ENCODE measurements at places on chromosomes 2 and 18.

DNA sequence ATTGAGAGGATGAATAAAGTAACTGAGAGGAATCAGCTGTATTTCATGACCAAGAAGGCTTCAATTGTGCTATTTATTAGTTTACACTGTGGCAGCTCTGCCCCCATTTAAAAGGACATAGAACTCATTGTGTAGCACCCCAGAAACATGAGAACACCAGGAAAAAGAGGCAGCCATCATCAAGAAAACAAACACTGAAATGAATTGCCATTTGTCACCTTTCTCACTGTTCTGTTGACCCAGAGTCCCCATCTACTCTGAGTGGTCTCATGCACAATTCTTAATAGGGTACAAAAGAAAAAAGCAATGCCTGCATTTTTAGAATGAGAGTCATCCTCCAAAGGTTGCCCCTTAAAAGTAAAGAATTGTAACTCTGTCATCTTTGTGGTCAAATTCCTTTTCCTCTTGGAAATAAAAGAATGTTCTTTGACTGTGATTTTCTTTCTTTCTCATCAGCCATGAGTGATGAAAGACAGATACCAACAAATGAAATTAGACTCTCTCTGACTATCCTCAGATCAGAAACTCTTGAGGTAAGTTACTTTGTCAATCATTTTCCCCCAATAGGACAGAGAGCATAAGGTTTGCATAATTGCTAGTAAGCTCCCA, 1941.9 kb upstream of the PIK3C3 start:
- DNase-seq: no peak

GRCh38 chr18:23784832-23785245, 95.6 kb downstream of the LAMA3 start:
- DNase-seq: no peak

DNA sequence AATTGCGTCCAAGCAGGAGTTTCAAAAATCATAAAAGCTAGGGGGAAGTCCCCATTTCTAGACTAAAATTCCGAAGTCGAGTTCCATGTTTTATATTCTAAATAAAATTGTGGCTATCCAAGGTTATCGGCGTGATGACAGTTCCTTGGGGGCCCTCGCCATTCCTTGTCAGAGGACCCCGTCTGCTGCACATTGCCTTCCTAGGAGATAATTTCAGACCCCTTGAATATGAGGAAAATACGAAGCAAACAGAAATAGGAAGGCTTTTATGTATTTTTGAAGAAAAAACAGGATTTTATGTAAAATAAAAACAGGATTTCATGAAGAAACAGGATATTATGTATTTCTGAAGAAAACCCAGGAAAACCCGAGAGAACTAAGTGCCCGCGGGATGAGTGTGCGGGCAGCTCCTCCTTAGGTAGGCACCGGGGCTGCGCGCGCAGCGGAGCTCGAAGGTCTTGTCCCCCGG, 465 bp upstream of the PLEKHA3 start:
- no peak for DNase-seq

DNA sequence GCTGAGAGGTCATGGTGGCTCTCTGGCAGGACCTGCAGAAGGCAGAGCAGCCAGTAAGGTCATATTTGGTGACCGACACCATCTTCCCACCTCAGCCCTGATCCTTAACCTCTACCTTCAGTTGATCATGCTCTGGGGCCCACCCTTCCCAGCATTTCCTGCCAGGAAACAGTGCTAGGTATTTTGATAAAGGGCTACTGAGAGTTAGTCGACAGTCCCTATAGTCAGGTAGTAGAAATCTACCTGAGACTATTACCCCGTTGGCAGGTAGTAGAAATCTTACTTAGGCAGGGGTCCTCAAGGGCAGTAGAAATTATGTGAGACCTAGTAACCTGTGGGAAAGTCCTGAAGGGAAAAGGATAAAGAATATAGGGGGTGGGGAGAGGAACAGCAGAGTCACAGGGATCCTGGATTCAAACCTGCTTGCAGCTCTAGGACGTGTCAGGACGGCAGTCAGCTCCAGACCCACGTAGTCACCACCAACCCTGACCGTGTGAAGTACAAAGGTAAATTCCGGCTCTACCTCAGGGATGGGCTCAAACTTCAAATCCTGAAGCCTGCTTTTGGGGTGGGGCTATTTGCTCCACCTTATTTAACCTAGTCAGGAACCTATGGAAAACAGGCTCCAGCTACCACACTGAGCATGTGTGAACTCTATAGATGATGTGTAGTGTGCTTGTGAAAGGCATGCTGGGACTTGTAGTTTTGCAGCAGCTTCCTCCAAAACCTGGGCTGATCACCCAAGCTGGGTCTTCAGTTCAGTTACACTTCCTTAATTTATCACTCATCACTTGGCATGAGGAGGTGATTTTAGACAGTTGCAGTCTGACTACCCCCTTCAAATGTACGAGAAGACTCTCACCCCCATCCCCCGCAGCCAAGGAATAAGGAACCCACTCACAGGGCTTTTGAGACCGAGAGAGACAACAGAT, at the start of gene DQX1:
DQX1 (minus strand) TSS at position 515 of the 932 bp plus-strand sequence; CDS start at position 13, 502 bp downstream.
- peak; percentile 78 for DNase-seq

- DNase-seq: no peak
Observed at GRCh38 chr18:8242151-8242696, 367.0 kb upstream of the RAB12 start.

DNA sequence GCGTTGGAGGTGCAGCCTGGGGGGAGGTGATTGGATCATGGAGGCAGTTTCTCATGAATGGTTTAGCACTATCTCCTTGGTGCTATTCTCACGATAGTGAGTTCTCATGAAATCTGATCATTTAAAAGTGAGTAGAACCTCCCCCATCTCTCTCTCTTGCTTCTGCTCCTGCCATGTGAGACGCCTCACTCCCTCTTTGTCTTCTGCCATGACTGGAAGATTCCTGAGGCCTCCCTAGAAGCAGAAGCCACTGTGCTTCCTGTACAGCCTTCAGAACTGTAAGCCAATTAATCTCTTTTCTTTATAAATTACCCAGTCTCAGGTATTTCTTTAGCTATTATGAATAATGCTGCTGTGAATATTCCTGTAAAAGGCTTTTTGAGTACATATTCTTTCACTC, 52.9 kb downstream of the SERPINB7 start:
- DNase-seq: no peak

- DNase-seq: no peak
Observed at GRCh38 chr2:213036836-213037235, 114.6 kb downstream of the IKZF2 start.

- no peak for DNase-seq
Observed at GRCh38 chr2:26052740-26053139, 18.9 kb downstream of the RAB10 start.

DNA sequence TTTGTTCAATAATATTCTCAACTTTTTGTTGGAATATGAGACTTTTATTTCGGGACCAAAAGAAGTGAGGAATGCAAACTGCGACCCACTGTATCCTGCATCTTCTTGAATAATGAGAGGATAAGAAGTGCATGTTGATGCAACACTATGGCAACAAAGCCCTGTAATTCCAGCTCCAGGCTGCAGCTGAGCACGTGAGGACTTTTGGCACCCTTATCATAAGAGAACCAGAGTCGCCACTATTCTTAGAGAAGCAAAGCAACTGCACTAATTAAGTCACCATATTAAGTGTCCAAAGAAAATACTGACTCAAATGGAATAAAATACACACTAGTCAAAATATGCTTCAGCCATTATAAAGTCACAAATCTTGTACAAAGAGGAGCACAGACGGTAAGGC, 65.8 kb downstream of the FAM210A start:
- no peak for DNase-seq

- peak; percentile 58 for DNase-seq
Observed at GRCh38 chr18:62784338-62784965, 69.1 kb downstream of the PHLPP1 start.

GRCh38 chr2:150387586-150388288, 99.7 kb downstream of the RND3 start:
- DNase-seq: no peak

GRCh38 chr2:32168513-32168912, 2.8 kb downstream of the SLC30A6 start:
- DNase-seq: no peak

DNA sequence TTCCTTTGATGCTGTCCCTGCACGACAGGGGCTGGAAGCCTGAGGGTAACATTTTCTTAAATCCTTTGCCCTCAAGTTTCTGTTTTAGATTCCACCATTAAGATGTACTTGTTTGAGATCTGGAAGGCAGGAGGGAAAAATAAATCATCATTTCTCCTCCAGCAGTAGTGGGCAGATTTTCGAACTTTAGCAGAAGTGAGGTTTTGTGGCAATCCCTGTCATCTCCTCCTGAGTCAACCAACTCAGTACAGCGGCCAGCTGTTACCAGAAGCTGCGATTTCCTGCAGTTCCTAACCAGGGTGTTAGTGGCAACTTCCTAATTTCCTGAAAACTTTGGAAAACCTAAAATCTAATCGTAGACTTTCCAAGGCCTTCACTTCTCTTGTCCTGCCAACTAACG, 517.2 kb upstream of the ACVR2A start:
- no peak for DNase-seq

- no peak for DNase-seq
Observed at GRCh38 chr2:97747716-97748115, 34.3 kb downstream of the ZAP70 start.

GRCh38 chr2:74789271-74789670, 44.7 kb upstream of the HK2 start:
- peak; percentile 82 for DNase-seq
